ENCODE measurements at places on chromosomes 7 and 10. TPM values are rescaled to one million over a fixed set of nuclear protein-coding genes. Genes with fewer than 3 reads are reported as not detected.

The JCAD gene
- 13.9 TPM for polyA plus RNA-seq

The HOXA9 gene
- 15.0 TPM for polyA plus RNA-seq

The MBL2 gene
- polyA plus RNA-seq = not detected

The SPDYE5 gene
- 0.04 TPM for polyA plus RNA-seq

The NPFFR1 gene
- polyA plus RNA-seq = not detected

The RBAK gene
- 1.9 TPM for polyA plus RNA-seq

The NKX1-2 gene
- not detected for polyA plus RNA-seq

The TCAF2 gene
- polyA plus RNA-seq = 1.9 TPM

The PPP1R3C gene
- polyA plus RNA-seq = 53.4 TPM

GRCh38 chr7:1425292-1426136 lies 33.8 kb downstream of the MICALL2 start:
- DNase-seq = no peak

- no peak for DNase-seq
Measured at GRCh38 chr7:157793087-157793353, 456.2 kb downstream of the DNAJB6 start.

GRCh38 chr10:6228647-6229046 lies 25.9 kb downstream of the PFKFB3 start:
- DNase-seq = no peak

- DNase-seq = no peak
Measured at GRCh38 chr7:120475994-120476393, 203.0 kb downstream of the KCND2 start.

DNA sequence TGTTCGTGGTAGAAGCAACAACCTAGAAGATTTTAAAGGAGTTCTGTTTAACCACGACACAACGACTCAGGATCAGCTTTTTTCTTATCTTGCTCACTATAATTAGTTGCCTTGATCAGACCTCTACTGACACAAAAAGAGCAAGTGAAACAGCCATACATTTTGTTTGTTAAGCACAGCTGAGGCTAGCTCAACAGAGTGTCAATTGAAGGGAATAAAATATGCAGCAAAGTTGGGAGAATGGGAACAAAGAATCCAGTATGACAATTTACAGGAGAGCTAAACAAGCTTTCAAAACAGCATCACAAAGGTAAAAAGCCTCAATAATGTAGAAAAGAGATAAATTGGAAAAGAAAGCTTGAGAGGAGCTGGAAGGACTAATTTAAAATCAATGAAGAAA lies 40.5 kb upstream of the HERPUD2 start:
- no peak for DNase-seq

DNA sequence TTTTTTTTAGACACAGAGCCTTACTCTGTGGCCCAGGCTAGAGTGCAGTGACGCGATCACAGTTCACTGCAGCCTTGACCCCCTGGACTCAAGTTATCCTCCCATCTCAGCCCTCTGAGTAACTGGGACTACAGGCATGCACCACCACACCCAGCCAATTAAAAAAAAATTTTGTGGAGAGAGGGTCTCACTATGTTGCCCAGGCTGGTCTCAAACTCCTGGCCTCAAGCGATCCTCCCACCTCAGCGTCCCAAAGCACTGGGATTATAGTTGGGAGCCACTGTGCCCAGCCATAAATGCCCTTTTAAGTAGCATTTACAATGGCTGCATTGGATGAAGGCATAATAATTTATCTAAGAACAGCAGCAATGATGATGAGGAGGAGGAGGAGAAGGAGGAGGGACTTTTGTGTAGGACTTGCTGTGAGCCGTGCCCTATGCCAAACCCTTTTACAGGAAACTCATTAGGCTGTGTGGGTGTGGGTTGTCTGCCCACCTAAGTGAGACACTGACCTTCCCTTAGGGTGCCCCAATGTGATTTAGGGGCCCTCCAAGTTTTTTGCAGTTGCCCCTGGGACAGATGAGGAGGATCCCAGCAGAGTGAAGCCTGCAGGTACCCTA lies 51.1 kb downstream of the EEPD1 start:
- no peak for DNase-seq

DNA sequence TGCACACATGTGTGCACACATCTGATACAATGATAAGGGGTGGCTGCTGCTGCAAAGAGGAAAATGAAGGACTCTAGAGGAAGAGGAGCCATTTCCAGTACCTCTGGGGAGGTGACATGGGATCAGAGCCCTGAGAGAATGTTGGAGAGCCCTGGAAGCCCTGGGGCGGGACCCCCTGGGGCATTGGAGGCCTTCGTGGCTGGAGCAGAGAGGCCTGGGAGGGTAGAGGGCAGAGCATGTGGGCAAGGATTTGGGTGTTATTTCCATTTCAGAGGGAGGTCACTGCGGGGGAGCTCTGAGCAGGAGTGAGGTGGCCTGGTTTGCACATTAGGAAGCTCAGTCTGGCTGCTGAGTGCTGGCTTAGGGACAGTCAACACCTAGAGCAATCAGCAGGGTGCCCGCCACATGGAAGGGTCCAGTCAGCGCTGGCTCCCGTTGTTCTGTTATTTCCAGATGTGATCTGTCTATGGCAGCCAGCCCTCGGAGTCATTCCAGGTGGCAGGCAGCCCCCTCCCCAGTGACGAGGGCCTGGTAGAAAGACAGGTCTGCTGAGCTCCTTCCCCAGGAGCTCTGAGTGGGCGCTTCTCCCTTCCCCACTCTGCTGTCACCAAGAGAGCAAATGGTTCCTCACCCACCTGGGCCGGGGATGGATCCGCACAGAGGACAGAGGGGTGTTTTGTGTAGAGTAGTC lies 24.1 kb upstream of the BTBD16 start:
- DNase-seq = no peak

DNA sequence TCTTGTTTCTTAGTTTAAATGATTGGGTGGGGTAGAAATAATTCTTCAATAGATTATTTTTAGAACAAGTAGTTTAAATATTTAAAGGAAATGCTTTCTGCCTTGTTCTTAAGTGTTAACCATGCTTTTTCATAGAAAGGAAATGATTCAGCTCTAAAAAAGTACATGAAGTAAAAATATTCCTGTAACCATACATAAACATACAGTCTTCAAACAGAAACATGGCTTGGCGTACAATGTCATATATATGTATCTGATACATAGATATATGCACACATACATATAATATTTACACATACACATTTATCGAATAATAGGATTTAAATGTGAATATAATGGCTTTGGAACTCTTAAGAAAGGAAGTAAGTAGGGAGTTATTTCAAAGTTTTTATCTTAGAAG lies 84.4 kb downstream of the RUNDC3B start:
- DNase-seq = no peak

- no peak for DNase-seq
Measured at GRCh38 chr10:1414893-1415292, 322.4 kb downstream of the ADARB2 start.

DNA sequence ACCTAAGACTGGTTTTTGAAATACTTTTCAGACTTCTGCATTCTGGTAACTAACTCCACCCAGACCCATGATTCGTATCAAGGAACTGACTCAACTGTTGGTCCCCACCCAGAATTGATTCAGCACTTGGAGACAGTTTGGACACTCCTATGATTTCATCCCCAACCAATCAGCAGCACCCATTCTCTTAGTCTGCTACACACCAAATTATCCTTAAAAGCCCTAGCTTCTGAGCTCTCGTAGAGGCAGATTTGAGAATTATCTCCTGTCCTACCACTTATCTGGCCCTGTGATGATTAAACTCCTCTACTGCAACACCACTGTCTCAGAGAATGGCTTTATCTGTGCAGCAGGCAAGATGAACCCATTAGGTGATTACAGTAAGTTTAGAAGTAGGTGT lies 7.7 kb upstream of the GSTO1 start:
- no peak for DNase-seq

GRCh38 chr7:44058759-44059218 lies 6.6 kb downstream of the PGAM2 start:
- no peak for DNase-seq

DNA sequence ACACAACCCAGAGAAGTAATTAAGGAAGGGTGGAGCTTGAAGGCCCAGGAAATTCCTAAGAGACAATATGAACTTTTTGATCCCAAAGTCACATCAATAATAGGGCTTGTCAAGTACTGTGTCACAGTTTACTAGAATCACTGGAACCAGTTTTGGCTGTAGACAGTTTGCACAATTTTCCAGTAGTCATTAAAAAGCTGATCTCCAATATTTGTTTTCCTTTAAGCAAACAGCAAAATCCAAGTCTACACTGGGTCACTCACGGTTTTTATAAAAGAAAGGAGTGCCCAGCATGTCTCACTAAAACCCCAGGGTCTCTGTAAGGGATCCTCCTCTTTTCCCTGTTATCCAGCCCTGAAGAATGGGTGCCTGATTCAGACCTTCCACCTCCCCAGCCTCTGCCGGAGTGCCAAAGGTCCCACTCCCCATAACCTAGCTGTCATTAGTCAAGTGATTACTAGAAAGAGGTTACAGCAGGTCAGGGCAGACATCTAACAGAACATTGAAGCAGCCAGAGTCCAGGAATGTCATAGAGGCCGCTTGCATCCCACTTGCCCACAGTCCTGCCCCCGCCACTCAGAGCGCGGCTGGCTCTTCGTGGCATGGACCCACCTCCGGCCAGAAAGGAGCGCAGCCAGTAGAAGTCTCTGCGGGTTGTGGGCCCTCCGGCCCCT lies 552 bp downstream of the SLC25A16 start:
- DNase-seq = no peak

GRCh38 chr10:99523251-99523773 lies 9.4 kb upstream of the NKX2-3 start:
- DNase-seq = no peak

- no peak for DNase-seq
Measured at GRCh38 chr10:129187331-129187730, 279.7 kb upstream of the MGMT start.

DNA sequence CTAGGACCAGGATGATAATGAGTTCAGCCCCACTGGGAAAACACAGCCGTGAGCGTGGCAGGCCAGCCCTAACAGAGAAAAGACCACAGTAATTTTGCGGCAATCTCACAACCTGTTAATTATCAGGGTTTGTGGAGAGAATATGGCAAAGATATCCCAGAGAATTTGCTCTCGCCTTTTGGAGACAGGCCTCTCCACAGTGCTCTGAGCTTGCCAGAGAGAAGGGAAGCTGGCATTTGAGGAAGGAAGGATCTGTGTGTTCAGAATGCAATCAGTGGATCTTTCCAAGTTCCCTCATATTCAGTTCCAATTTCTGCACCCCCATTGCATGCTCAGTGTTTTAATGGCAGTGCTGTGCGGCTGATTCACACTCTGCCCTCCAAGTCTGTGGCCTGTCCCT lies 60.2 kb downstream of the PLPP4 start:
- no peak for DNase-seq

DNA sequence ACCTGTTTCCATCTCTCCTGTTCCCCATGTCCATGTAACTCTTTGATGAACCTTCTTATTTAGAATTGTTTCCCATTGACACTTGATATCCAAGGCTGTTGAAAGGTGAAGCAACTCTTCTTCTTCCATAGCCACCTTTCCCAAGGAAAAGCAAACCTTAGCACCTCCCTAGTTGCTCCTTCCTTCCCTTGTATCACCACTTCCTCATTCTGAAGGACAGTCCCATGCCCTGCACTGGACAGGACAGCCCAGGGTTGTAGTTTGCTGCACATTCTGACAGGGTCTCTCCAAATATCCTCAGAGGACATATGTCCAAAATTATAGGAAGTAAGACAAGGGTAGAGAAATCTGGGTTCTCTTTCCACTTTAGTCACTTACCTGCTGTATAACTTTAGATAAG lies 6.2 kb downstream of the CUZD1 start:
- DNase-seq = no peak

GRCh38 chr10:5419466-5420094 lies 7.2 kb downstream of the NET1 start:
- no peak for DNase-seq

- DNase-seq = peak; percentile 53
Measured at GRCh38 chr10:126569513-126570244, 100.8 kb downstream of the C10orf90 start.

GRCh38 chr7:132368246-132368900 lies 207.9 kb downstream of the PLXNA4 start:
- DNase-seq = no peak

- DNase-seq = no peak
Measured at GRCh38 chr7:132778761-132779160, 202.5 kb upstream of the PLXNA4 start.

DNA sequence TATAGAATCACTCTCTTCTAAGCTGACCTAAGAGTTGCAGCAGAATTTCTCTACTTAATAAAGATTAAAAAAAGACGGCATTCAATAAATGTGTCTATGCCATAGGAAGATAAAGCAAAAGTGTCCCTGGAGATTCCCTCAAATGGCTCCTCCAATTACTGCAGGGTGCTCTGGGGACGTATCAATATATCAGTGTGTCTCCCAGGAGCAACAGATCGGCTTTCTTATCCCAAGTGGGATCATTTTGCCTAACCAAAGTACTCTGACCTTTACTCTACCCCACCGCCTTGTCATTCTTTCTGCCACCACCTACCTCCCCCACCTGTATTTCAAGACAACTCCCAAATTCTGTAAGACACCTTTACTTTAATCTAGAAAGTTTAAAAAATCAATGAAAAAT lies 202.0 kb upstream of the SEMA3C start:
- no peak for DNase-seq

- peak; percentile 90 for DNase-seq
Measured at GRCh38 chr10:34526758-34527730, 288.1 kb downstream of the PARD3 start.

DNA sequence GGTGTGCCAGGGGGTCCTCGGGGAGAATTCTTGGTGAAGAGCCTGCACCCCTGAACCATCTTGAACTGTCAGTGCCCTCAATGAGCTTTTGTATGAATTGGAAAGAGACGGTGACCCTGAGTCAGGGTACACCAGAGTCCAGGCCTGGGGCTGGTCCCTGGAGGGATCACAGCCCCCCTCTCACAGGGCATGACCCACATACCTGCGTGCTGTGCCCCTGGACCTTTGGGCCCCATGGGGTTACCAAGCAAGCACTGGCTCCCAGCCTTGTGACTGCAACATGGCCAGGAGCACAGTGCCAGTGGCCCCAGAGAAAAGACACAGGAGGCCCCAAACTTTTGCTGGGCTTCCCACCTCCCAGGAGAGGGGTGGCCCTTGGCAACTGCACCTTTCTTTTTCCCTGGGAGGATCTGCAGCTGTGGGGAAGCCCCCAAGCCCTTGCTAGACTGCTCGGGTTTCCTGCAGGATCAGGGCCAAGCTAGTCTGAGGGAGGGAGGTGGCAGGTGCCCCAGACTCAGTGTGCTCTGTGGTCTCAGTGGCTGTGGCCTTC lies 153.5 kb downstream of the ZNF248 start:
- no peak for DNase-seq

DNA sequence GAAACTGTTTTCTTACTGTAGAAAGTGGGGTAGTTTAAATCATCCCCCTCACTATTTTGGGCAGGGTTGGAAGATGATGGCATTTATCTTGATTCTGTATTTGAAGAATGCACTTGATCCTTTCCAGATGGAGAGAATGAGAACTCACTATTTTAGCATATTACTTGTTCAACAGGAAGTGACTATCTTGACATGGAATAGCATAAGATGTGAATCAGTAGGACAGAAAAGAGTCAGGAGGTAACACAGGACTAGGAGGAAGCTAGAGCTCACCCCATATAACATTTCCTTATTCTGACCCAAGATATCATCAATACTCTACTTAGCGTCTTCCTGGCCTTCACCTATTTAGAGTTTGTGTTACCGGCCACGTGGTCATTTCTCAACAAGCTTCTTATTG lies 400.2 kb downstream of the PHTF2 start:
- DNase-seq = peak; percentile 46

Data from BJ (cell line).